ENCODE measurements at places on chromosomes 1 and 21.

DNA sequence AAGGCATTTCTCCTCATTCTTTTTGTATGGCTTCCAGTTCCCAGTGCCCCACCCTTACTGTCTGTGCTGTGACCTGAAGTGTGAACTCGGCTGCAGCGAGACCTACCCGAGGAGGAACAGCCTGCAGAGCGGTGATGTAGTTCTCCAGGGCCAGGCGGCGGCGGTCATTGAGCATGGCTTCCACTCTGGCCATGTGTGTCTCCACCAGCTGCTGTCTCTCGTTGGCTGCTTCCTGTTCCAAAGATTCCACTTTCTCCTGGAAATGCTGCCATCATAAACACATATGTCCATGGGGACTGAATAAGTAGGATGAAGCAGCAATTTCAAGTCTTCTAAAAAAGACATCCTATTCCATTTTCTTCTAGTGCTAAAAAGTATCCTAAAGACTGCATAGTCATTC lies 195.6 kb downstream of the APP start:
- H3K36me3 ChIP-seq, result no peaks in the 10 kb centered on the region
- no peak overlapping the region for H3K27ac ChIP-seq
- no peak overlapping the region for H3K4me3 ChIP-seq
- H3K4me1 ChIP-seq, result no peaks in the 10 kb centered on the region
- H3K27me3 ChIP-seq, result no peaks in the 10 kb centered on the region

- no peak for DNase-seq
- H3K36me3 ChIP-seq, result no peaks in the 10 kb centered on the region
- H3K27ac ChIP-seq, result no peak overlapping the region
- no peak overlapping the region for H3K4me3 ChIP-seq
- H3K27me3 ChIP-seq, result no peaks in the 10 kb centered on the region
These were observed 42.3 kb upstream of the CCDC190 start for GRCh38 chr1:162903246-162903645.

DNA sequence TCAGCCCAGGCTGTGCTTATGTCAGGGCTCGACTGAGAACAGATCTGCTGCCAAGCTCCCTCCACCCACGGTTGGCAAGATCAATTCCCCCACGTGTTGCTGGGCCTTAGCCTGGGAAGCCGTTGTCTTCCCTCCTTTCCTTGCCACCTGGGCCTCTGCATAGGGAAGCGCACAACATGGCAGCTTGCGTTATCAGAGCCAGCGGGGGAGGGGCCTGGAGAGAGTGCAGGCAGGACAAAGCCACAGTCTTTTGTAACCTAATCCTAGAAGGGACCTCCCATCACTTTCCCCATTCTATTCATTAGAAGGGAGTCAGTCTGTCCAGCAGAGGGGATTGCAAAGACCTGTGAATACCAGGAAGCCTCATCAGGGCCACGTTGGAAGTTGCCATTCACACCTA lies 17.0 kb upstream of the IGSF21 start:
- no peak for DNase-seq
- H3K4me3 ChIP-seq, result no peak overlapping the region
- H3K27ac ChIP-seq, result no peak overlapping the region
- H3K4me1 ChIP-seq, result no peaks in the 10 kb centered on the region
- peaks cover 24% of the 10 kb centered on the region for H3K27me3 ChIP-seq

DNA sequence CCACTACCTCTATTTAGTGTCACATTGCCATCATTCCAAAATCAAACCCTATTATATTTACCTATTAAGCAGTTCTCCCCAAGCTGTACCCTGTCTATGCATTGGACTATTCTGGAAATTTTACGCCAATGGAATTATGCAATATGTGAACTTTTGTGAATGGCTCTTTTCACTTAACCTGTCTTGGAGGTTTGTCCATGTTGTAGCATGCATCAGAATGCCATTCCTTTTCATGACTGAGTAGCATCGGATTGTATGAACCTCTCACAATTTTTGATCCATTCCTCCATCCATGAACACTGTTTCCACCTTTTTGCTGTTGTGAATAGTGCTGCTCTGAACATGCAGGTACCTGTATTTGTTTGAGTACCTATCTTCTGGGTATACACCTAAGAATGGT lies 33.7 kb downstream of the FAM163A start:
- H3K27ac ChIP-seq, result no peak overlapping the region
- H3K36me3 ChIP-seq, result no peaks in the 10 kb centered on the region
- no peaks in the 10 kb centered on the region for H3K27me3 ChIP-seq

GRCh38 chr1:195202241-195202640 lies 1406.0 kb downstream of the KCNT2 start:
- no peak overlapping the region for H3K4me3 ChIP-seq
- H3K4me1 ChIP-seq, result no peaks in the 10 kb centered on the region
- no peak for DNase-seq
- H3K36me3 ChIP-seq, result no peaks in the 10 kb centered on the region

DNA sequence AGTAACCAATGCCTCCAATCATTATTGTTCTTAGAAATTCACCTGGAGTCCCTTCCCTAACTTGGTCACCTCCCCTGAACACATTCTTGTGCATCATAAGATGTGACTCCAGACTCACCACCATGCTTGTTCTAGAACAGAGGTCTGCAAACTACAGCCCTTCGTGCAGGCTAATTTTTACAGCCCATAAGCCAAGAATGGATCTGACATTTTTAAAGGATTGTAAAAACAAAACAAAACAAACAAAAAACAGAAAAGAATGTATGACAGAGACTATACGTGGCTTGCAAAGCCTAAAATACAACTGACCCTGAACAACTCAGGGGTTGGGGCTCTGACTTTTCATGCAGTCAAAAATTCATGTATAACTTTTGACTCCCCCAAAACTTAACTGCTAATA lies 6.2 kb upstream of the HIVEP3 start:
- no peak overlapping the region for H3K27ac ChIP-seq
- H3K36me3 ChIP-seq, result no peaks in the 10 kb centered on the region
- no peak for DNase-seq
- no peak overlapping the region for H3K4me3 ChIP-seq

GRCh38 chr1:41243079-41243385 lies 926 bp upstream of the SCMH1 start:
- H3K27me3 ChIP-seq, result no peaks in the 10 kb centered on the region
- H3K36me3 ChIP-seq, result no peaks in the 10 kb centered on the region
- peaks cover 9% of the 10 kb centered on the region for H3K4me1 ChIP-seq
- no peak for DNase-seq
- H3K27ac ChIP-seq, result no peak overlapping the region

DNA sequence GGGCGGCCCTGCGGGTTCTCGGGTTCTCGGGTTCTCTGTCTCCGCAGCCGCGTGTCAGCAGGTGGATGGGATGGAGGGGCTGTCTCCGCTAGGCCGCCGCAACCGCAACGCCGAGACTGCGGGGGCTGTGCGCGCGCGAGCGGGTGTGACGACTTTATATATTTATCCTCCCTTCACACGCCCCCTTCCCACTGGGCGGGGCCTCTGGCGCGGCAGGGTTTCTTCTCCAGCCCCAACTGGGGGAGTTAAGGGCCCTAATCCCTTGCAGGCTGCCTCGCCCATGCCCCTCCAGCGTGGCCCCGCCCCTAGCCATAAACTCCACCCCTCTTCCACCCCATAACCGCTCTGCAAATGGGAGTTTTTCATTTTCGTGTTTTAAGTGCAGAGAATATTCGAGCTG lies 3.4 kb downstream of the IGSF21 start:
- no peaks in the 10 kb centered on the region for H3K36me3 ChIP-seq
- peak overlapping the region; percentile 30 for H3K4me3 ChIP-seq
- peaks cover 92% of the 10 kb centered on the region for H3K27me3 ChIP-seq

Measured in transverse colon (tissue), 4 donors.